Left lung (tissue), 14 donors: ENCODE measurements at places on chromosomes 3 and 15. TPM values are rescaled to one million over a fixed set of nuclear protein-coding genes. Genes with fewer than 3 reads are reported as not detected.

ROPN1 gene
- total RNA-seq, result not detected

COL6A6 gene
- total RNA-seq, result 7.7 TPM

GRCh38 chr3:9649791-9650521, 651 bp downstream of the MTMR14 start:
- peaks cover 40% of the 10 kb centered on the region for H3K36me3 ChIP-seq
- no peaks in the 10 kb centered on the region for H3K27me3 ChIP-seq
- peak overlapping the region; percentile 69 for H3K27ac ChIP-seq
- DNase-seq, result no peak
- H3K4me1 ChIP-seq, result peaks cover 38% of the 10 kb centered on the region

GRCh38 chr3:120555657-120556509, 40.3 kb upstream of the NDUFB4 start:
- H3K4me1 ChIP-seq, result peaks cover 5% of the 10 kb centered on the region
- H3K27ac ChIP-seq, result no peak overlapping the region
- H3K36me3 ChIP-seq, result no peaks in the 10 kb centered on the region
- no peak overlapping the region for H3K4me3 ChIP-seq

DNA sequence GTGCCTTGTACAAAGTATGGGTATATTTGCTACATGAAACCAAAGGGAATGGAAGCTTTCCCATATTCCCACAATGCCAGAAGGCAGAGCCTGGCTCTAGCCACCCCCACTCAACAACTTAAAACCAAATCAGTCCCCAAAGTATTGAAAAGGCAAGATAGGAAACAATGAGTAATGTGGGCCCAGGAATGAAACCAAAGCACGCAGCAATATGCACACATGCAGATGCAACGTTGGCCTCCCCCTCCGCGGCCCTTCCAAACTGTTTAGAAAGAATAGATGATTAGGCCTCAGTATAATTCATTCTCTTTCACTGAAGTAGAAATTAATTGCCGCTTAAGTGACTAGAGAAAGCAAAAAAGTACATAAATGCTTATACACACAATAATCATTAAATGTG, 59.1 kb downstream of the THRB start:
- no peak for DNase-seq
- H3K4me3 ChIP-seq, result no peak overlapping the region
- H3K36me3 ChIP-seq, result no peaks in the 10 kb centered on the region
- no peaks in the 10 kb centered on the region for H3K4me1 ChIP-seq
- no peaks in the 10 kb centered on the region for H3K27me3 ChIP-seq

GRCh38 chr15:31259562-31260252, 66.9 kb upstream of the KLF13 start:
- H3K4me1 ChIP-seq, result peaks cover 10% of the 10 kb centered on the region
- no peaks in the 10 kb centered on the region for H3K36me3 ChIP-seq
- H3K27me3 ChIP-seq, result no peaks in the 10 kb centered on the region
- DNase-seq, result no peak
- H3K27ac ChIP-seq, result no peak overlapping the region

- peaks cover 8% of the 10 kb centered on the region for H3K4me1 ChIP-seq
- DNase-seq, result no peak
- no peak overlapping the region for H3K4me3 ChIP-seq
- H3K27ac ChIP-seq, result no peak overlapping the region
- H3K36me3 ChIP-seq, result no peaks in the 10 kb centered on the region
Observed at GRCh38 chr3:151841801-151842200, 27.9 kb downstream of the AADAC start.

RNF123 gene
- 45.0 TPM for total RNA-seq

SLC22A13 gene
- 0.68 TPM for total RNA-seq

DNA sequence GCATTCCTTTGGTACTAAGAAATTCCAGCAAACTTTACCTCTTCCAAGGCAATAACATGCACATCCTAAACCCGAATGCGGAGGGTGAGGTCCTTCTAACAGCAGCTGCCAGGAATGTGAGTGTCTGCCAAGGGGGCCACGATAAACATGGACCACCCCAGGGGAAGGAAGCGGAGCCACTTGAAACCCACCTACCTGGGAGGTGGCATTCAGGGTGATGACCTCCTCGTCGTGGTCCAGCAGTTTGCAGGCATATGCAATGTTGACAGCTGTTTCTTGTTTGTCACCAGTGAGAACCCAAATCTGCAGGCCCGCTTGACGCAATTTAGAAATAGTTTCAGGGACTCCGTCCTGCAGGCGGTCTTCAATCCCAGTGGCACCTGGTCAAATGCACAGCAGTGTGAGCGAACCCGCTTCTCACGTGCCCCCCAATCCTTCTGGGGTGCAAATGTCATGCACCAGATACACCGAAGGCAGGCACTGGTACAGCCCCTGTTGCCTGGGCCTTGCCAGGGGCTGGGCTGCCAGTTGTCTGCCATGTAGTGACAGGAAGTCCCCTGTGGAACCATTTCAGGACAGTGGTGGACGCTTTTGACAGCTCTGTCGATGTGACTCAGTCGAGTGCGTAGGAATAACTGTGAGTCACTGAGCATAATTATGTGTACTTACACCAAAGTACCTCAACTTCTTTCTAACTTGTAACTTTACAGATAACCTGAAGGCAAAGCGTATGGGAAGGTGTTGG, 161.2 kb downstream of the ATP10A start:
- no peaks in the 10 kb centered on the region for H3K4me1 ChIP-seq
- DNase-seq, result no peak
- no peak overlapping the region for H3K27ac ChIP-seq
- H3K4me3 ChIP-seq, result no peak overlapping the region

- no peaks in the 10 kb centered on the region for H3K36me3 ChIP-seq
- DNase-seq, result no peak
- H3K27me3 ChIP-seq, result no peaks in the 10 kb centered on the region
- H3K4me1 ChIP-seq, result peaks cover 6% of the 10 kb centered on the region
- H3K4me3 ChIP-seq, result no peak overlapping the region
- no peak overlapping the region for H3K27ac ChIP-seq
Observed at GRCh38 chr3:99509224-99509623, 129.2 kb upstream of the COL8A1 start.

DNA sequence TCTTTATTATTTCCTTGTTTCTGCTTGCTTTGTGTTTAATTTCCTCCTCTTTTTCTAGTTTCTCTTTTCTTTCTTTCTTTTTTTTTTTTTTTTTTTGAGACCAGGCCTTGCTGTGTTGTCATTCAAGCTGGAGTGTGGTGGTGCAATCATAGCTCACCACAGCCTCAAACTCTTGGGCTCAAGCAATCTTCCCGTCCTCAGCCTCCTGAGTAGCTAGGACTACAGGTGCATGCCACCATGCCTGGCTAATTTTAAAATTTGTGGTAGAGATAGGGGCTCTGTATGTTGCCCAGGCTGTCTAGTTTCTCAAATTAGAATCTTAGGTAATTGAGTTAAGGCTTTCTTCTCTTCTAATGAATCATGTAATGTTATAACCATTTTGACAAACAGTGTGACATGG, 22.4 kb downstream of the SLMAP start:
- H3K27ac ChIP-seq, result no peak overlapping the region
- H3K4me1 ChIP-seq, result peaks cover 8% of the 10 kb centered on the region
- no peak overlapping the region for H3K4me3 ChIP-seq
- H3K27me3 ChIP-seq, result no peaks in the 10 kb centered on the region

DNA sequence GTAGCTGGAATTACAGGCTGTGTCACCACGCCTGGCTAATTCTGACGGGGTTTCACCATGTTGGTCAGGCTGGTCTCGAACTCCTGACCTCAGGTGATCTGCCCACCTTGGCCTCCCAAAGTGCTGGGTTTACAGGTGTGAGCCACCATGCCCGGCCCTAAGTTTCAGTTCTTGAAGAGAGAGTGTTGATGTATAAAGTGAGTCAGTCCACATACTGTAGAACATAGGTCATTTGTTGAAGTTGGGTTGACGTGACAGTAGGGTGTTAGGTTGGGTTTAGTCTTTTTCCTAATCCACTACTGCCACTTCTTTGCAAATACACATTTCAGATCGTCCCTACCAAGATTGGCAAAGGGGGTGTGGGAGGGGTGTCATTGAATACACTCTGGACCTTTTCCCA, 15.2 kb downstream of the DNAJC19 start:
- DNase-seq, result no peak
- H3K27me3 ChIP-seq, result no peaks in the 10 kb centered on the region
- H3K36me3 ChIP-seq, result no peaks in the 10 kb centered on the region
- H3K27ac ChIP-seq, result no peak overlapping the region
- peaks cover 3% of the 10 kb centered on the region for H3K4me1 ChIP-seq
- no peak overlapping the region for H3K4me3 ChIP-seq

ELL3 gene
- total RNA-seq, result 14.5 TPM

- DNase-seq, result no peak
- no peak overlapping the region for H3K4me3 ChIP-seq
- H3K27ac ChIP-seq, result peak overlapping the region; percentile 49
- no peaks in the 10 kb centered on the region for H3K27me3 ChIP-seq
- H3K4me1 ChIP-seq, result no peaks in the 10 kb centered on the region
- H3K36me3 ChIP-seq, result no peaks in the 10 kb centered on the region
Observed at GRCh38 chr3:149501524-149501923, 27.0 kb downstream of the TM4SF4 start.

ATRIP gene
- total RNA-seq, result 7.4 TPM

DNA sequence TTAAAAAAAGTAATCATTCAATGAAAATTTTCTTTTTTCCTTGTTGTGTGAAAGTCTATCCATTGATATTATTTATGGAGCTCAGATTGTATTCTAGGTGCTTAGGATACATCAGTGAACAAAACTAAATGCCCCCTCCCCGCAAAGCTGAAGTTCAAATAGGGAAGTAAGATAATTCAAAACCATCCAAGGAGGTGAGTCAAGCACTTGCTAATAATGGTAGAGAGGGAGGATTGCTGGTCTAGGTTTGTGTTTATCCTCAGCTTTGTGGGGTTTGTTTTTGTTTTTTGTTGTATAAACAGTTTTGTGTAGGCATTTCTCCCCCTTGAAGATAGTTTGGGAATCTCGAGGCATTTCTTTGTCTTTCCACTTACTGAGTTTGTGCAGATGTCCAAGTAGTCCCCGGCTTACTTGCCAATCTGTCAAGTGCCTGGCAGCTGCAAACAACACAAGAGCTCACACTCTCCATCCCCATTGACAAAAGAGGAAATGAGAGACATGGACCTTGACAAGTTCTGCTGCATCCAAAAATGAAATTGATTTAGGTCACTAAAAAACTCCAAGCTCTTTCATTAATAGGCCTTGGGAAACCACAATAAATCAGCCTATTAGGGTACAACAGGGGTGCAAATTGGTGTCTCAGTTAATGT, 575.8 kb upstream of the TBL1XR1 start:
- H3K27me3 ChIP-seq, result no peaks in the 10 kb centered on the region
- H3K4me3 ChIP-seq, result no peak overlapping the region
- H3K27ac ChIP-seq, result peak overlapping the region; percentile 33

DNA sequence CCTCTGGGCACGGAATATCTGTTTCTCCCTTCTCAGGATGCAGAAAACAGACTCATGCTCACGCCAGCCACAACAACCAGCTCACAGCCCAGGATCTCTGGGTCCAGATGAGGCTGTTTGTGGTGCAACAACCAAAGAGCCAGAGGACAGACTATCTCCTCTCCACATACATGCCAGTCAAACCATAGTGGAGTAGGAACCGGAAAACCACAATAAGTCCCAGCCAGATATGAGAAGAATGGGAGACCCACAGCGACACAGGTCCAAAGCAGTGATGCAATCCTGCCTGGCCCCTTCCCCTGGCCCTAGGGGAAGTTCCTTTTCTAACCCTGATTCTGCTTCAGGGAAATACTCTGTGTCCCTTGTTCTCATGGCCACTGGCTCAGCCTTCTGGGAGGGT, 27.6 kb downstream of the MEX3B start:
- H3K4me1 ChIP-seq, result no peaks in the 10 kb centered on the region
- no peak overlapping the region for H3K4me3 ChIP-seq
- DNase-seq, result no peak
- no peak overlapping the region for H3K27ac ChIP-seq
- H3K36me3 ChIP-seq, result no peaks in the 10 kb centered on the region
- no peaks in the 10 kb centered on the region for H3K27me3 ChIP-seq

- peaks cover 15% of the 10 kb centered on the region for H3K27me3 ChIP-seq
- no peak for DNase-seq
- peaks cover 56% of the 10 kb centered on the region for H3K4me1 ChIP-seq
- peak overlapping the region; percentile 89 for H3K27ac ChIP-seq
- H3K4me3 ChIP-seq, result peak overlapping the region; percentile 71
Observed at GRCh38 chr3:191331388-191331787, 1.1 kb upstream of the UTS2B start.

DNA sequence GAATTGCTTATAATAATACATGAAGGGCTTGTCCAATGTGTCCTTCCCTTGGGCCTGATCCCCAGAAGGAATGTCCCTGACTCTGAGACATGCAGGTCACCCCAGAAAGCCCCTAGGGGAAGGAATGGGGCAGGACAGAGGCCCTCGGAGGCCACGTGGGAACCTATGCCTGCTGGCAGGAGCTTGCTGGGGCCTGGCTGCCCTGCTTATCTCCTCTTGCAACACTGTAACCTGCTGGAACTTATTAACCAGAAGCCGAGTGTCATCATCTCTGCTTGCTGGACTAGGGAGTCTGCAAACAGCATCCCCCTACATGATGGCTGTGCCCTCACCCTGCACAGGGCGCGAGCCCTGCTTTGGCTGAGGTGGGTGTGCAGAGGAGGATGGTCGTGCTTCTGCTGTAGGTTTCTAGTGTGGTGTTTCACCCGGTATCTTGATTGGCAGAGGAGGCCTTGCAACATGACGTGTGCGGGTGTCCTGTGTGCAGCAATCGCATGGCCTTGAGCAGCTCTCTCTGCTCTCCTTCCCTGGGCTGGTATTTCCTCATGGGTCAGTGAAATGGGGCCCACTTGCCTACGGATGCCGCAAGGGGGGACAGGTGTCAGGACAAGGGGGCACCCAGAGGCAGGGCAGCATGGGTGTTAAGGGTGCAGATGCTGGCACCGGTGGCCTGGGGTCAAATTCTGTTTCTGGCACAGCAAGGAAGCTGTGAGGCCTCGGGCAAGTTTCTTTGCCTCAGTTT, 5.0 kb downstream of the CHST13 start:
- DNase-seq, result no peak
- no peaks in the 10 kb centered on the region for H3K4me1 ChIP-seq
- no peaks in the 10 kb centered on the region for H3K36me3 ChIP-seq
- peaks cover under 1% of the 10 kb centered on the region for H3K27me3 ChIP-seq
- no peak overlapping the region for H3K4me3 ChIP-seq

GRCh38 chr15:70348581-70349344, 251.0 kb upstream of the TLE3 start:
- peaks cover 17% of the 10 kb centered on the region for H3K4me1 ChIP-seq
- no peak overlapping the region for H3K4me3 ChIP-seq
- DNase-seq, result peak; percentile 74
- no peak overlapping the region for H3K27ac ChIP-seq

STAB1 gene
- total RNA-seq, result 122 TPM

CXCR6 gene
- 0.96 TPM for total RNA-seq

CPA3 gene
- total RNA-seq, result 15.2 TPM

GRCh38 chr3:22012471-22012870, 261.5 kb upstream of the ZNF385D start:
- no peaks in the 10 kb centered on the region for H3K4me1 ChIP-seq
- no peaks in the 10 kb centered on the region for H3K27me3 ChIP-seq
- no peaks in the 10 kb centered on the region for H3K36me3 ChIP-seq
- H3K4me3 ChIP-seq, result no peak overlapping the region
